ENCODE measurements at places on chromosomes 1 and 21.

- DNase-seq = no peak
Observed at GRCh38 chr1:177976596-177976995, 6.7 kb upstream of the SEC16B start.

DNA sequence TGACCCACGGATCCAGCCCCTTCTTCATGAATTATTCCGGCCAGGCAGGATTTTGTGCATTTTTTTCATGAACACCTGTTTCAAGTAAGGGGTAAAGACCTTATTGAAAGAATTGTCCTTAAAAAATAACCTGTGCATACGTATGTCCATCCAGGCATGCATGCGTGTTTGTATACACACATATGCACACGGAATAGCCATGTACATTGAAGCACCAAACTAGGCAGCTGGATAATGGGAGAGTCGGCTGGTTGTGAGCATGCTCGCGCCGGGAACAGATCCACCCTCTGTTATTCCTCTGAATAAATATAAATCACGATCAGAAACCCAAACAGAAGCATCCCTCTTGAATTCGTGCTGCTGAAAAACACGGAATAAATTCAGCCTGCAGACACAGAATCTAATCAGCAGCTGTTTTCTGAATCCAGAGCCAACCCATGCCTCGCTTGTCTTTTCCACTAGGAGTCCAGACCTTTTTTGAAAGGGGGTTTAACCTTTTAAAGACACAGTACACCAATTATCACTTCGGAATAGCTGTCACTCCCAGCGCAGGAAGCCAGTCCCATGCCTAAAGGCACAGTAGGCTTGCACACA, at the start of gene HIVEP3:
Gene HIVEP3 (minus strand): TSS at position 473 of the 594 bp plus-strand sequence.
- no peak for DNase-seq

DNA sequence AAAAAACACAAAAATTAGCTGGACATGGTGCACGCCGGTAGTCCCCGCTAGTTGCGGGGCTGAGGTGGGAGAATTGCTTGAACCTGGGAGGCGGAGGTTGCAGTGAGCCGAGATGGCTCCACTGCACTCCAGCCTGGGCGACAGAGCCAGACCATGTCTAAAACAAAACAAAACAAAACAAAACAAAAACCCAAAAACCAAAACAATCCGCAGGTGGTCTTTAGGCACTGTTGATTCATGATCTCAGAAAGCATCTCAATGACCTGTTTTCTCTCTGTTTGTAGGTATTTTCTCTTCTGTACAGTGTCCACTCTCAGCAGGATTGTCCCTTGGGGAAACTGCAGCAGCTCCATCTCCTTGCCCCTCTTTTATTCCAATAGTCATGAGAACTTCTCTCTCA, 74.9 kb upstream of the ADGRL2 start:
- no peak for DNase-seq

DNA sequence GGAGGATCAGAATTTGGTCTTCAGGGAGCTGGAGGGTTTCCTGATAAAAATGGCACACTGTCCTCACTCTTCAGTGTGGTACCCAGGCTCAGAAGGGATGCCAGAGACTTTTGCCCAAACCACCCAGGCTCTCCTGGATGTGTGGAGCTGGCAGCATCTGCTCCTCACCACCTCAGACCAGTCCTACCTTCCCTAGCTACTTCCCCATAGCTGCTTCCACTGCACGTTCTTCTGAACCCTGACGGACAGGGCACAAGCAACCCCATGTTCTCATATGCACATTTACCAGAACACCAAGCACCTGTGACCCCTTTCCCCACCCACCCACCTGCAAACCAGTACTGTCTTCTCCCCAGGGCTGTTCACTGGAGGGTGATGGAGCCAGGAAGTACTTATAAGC, 4.7 kb downstream of the ADAR start:
- no peak for DNase-seq

DNA sequence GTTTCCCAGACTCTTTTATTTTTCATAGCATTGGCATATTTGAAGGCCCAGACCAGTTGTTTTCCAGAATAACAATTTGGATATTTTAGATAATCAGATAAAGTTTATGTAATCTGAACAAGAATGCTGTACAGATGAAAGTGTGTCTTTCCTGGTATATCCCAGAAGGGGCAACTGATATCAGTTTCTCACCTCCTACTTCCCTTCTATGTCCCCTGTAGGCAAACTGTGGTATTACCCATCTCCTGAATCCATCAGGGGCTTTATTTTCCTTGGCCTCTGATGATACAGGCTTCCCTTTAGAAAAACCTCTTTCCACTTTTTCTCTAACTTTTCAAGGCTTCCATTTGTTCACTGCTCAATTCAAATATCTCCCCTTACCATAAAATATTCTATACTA, 87.5 kb upstream of the RGS1 start:
- DNase-seq = no peak

- DNase-seq = no peak
Observed at GRCh38 chr21:27047658-27048314, 80.9 kb upstream of the ADAMTS5 start.

DNA sequence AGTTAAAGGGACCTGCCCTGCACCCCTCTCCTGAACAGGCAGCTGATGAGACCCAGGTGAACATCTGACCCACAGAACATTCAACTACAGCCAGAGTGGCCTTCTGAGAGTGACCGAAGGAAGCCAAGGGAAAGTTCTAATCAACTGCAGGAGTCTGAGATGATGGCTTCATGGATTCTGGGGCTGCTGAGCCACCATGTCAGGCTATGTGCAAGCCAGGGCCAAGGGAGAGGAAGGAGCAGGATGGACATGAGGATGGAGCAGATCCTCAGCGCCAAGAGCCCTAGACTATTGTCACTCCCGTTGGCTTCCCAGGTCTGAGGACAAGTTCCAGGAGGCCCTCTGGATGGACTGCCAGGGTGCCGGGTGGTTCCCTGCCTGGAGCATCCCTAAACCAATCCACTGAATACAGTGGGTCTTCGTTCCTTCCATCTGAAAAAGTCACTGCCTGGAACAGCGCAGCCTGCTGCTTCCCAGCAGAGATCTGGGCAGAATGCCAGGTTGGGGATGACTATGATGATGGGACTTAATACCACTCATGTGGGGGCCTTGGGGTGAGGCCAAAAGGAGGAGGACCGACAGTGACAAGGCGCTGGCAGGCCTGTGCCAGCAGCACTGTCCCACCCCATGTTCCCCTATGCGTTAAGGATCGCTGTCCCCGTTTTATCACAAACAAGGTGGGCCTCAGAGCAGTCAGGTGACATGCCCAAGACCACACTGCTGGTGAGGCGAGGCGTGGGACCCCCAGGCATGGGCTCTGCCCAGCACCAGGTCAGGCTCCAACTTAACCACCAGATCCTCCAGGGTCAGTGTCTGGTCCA, 19.8 kb downstream of the SPOCD1 start:
- no peak for DNase-seq

DNA sequence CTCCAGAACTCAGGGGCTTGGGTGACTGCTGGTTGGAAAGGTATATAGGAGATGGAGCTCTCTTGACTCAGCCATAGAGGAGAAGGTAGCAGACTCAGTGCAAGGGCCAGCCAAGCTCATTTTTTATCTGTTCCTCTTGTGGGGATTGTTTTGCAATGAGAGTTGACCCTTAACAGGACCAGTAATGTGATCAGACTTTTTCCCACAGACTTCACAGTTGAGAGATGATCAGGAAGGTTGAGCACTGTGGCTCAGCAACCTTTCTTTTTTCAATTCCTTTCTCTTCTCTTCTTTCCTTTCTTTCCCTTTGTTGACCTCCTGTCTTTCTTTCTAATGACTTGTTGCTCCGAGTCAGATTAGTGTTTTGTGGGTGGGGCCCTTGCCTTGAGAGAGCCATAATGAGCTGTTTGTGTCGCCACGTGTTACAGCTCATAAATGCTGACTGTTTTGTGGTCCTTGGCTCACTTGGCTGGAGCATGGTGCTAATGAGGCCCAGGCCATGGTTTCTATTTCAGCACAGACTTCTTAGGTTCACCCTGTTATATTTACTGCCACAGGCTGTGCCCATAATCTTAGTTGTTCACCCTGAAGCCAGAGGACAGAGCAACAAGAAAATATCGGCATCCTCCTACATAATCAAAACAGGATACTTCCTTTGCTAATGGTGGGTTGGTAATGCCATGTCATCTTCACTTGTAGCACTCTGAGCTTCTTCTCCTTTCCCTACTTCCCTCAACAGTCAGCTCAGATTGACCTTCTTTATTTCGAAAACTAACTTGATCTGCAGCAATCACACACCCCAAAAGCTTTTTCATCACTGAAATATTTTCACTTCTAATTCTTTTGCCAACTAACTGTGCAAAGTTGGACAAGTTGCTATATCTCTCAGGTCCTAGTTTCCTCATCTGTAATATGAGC, 13.9 kb downstream of the ADAM30 start:
- no peak for DNase-seq
